ENCODE measurements at places on chromosomes 5 and 9. TPM values are rescaled to one million over a fixed set of nuclear protein-coding genes. Genes with fewer than 3 reads are reported as not detected.

The CCNJL gene
- polyA plus RNA-seq, result 8.2 TPM

The GRM6 gene
- polyA plus RNA-seq, result 1.9 TPM

The NRG2 gene
- 0.88 TPM for polyA plus RNA-seq

The CDH6 gene
- polyA plus RNA-seq, result 89.6 TPM

The SETD9 gene
- 20.5 TPM for polyA plus RNA-seq

- no peak for DNase-seq
These were observed 48.4 kb upstream of the AFAP1L1 start for GRCh38 chr5:149223081-149223848.

- no peak for DNase-seq
These were observed 224.6 kb downstream of the PLK2 start for GRCh38 chr5:58235299-58235698.

- DNase-seq, result no peak
These were observed 27.7 kb downstream of the NR2F1 start for GRCh38 chr5:93610581-93611272.

GRCh38 chr5:67623078-67623477 is 426.5 kb upstream of the CD180 start:
- DNase-seq, result no peak

DNA sequence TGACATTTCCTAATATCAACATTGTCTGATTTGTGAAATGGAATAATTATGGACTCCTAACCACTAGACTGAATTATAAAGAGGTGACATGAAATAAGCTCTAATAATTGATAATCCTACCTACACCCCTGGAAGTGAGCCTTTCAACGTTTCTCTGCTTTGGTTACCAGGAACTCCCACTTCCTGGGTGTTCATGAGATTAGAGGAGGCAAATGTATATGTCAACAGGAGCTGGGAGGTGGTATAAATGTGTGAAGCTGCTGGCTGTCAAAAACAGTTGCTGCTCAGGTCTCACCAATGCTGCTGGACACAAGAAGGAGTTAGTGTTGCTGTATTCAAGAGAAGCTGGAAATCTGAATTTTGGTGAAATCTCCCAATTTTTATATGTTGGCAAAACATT is 96.8 kb downstream of the CAMK4 start:
- DNase-seq, result no peak

GRCh38 chr5:87551911-87552310 is 139.2 kb upstream of the CCNH start:
- DNase-seq, result no peak

GRCh38 chr5:141641634-141642267 is 5.0 kb downstream of the RELL2 start:
- no peak for DNase-seq

DNA sequence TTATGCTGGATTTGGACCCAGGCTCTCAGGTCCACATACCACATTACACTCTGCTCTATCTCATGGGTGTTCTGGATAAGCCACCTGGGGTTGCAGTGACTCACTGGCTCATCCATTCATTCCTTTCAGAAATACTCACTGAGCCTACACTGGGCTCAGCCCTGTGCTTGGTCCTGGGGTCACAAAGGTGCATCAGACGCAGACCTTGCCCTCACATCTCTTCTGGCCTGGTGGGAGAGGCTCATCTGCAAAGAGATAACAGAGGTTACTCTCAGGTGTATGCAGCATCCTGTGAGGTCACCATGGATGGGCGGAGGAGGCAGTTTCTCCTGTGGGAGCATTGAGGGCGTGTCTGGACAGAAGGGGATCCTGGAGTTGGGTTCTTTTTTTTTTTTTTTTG is 12.1 kb downstream of the CDHR2 start:
- DNase-seq, result no peak

All from left kidney (tissue), 8 donors.